ENCODE measurements at places on chromosomes 6 and 20. TPM values are rescaled to one million over a fixed set of nuclear protein-coding genes. Genes with fewer than 3 reads are reported as not detected.

DNA sequence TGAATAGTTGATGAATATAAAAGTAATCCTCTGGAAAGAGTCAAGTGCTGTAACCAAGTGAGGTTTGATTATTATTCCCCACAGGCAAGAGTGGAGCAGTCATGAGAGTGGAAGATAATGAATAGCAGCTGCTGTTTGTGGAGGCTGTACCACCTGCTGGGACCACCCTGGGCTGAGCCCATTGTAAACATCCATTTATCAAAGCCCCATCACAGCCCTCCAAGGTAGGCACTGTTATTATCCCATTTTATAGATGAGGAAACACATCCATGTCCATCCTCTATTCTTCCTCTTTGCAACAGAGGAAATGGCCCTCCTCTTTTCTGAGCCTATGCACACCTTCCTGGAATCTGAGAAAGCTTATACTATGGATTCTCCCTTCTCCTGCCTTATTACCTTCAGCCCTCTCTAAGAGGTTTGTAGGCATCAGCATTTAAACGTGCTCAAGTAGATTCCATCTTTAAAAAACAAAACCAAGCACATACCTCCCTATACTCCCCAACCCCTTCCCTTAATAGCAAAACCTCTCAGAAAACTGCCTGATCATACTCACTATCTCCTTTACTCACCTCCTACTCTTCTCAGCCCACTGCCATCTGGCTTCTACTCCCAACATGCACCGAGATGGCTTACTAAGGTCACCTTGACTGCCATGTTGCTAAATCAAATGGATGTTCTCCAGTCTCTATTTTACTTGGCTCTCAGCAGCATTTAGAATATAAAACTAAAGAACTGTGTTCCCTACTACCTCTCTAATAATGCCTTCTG is 37.1 kb downstream of the CDH22 start:
- no peak overlapping the region for H3K27ac ChIP-seq
- H3K4me1 ChIP-seq = no peaks in the 10 kb centered on the region
- H3K4me3 ChIP-seq = no peak overlapping the region

DNA sequence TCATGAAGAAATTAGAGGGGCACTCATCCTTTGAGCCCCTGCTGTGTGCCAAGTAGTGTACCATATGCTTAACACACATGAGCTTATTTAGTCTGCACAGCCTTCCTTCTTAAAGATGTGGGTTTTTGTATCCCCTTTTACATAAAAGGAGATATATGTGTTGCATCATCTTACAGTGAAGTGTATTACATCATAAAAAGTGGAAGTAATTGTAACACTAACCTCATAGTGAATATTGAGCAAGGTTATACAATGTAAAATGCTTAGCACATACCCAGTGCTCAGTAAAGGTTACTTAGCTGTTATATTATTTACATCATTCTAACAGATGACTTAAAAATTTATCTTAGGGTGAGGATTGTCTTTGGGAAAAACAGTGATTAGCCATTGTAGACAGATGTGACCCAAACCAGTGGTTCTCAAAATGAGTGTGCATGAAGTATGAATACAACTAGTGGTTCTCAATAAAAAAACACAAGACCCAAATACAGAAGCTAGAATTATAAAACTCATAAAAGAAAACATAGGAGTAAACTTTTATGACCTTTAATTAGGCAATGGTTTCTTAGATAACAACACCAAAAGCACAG is 3.8 kb upstream of the PIGU start:
- no peak overlapping the region for H3K27ac ChIP-seq
- no peak for DNase-seq
- no peaks in the 10 kb centered on the region for H3K27me3 ChIP-seq
- peaks cover 30% of the 10 kb centered on the region for H3K4me1 ChIP-seq
- H3K36me3 ChIP-seq = no peaks in the 10 kb centered on the region
- H3K4me3 ChIP-seq = no peak overlapping the region

DNA sequence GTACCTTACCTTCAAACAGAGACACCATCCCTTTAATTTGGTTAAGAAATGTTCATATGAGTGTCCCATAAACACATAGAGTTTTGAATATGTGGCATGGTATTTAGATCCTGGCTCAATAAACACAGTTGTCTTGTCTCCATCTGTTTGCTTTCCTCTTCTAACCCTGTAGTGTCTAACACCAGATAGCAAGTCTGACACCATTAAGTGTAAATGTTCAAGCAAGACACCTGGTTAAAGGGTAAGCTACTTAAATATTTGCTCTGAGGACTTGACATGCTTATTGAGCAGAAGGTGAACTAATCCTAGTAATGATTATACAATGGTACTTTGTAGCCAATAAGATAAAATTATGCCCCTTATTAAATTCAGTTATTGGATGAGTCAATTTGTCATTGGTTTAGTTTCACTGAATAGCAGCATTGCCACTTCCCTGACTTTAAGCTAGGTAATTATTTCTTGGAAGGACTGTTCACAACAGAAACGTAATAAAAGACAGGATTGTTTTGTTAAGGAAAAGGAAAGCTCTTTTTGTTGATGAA is 26.9 kb upstream of the GOPC start:
- H3K36me3 ChIP-seq = no peaks in the 10 kb centered on the region
- H3K27ac ChIP-seq = no peak overlapping the region
- H3K4me1 ChIP-seq = no peaks in the 10 kb centered on the region
- no peak for DNase-seq
- H3K27me3 ChIP-seq = no peaks in the 10 kb centered on the region
- H3K4me3 ChIP-seq = no peak overlapping the region

The NHSL1 gene
- total RNA-seq = 75.6 TPM

DNA sequence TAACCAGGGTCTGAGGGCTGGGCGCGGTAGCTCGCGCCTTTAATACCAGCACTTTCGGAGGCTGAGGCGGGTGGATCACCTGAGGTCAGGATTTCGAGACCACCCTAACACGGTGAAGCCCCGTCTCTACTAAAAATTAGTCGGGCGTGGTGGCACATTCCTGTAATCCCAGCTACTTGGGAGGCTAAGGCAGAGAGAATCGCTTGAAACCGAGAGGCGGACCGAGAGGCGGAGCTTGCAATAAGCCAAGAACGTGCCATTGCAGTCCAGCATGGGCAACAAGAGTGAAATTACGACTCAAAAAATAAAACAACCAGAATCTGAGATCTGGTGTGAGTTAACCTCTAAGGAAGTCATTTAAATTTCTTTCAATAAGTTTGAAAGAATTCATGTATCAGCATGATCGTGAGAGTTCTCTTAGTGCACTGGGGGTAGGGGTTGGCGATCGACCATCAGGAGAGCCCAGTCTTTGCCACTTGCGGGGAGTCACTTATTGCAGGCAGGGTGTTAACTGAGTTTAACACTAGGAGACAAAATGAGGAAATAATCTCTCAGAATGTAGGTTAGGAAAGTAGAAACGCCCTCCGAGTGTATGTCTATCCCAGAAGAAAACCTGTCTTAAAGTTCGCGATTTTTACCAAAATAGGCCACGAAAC is 206.5 kb upstream of the ZNF184 start:
- H3K4me1 ChIP-seq = no peaks in the 10 kb centered on the region
- peaks cover 100% of the 10 kb centered on the region for H3K27me3 ChIP-seq
- no peak overlapping the region for H3K27ac ChIP-seq
- DNase-seq = no peak
- no peaks in the 10 kb centered on the region for H3K36me3 ChIP-seq

GRCh38 chr6:82494367-82494766 is 130.8 kb downstream of the TPBG start:
- H3K4me3 ChIP-seq = no peak overlapping the region
- H3K4me1 ChIP-seq = no peaks in the 10 kb centered on the region
- H3K36me3 ChIP-seq = no peaks in the 10 kb centered on the region

The SALL4 gene
- 0.24 TPM for total RNA-seq

DNA sequence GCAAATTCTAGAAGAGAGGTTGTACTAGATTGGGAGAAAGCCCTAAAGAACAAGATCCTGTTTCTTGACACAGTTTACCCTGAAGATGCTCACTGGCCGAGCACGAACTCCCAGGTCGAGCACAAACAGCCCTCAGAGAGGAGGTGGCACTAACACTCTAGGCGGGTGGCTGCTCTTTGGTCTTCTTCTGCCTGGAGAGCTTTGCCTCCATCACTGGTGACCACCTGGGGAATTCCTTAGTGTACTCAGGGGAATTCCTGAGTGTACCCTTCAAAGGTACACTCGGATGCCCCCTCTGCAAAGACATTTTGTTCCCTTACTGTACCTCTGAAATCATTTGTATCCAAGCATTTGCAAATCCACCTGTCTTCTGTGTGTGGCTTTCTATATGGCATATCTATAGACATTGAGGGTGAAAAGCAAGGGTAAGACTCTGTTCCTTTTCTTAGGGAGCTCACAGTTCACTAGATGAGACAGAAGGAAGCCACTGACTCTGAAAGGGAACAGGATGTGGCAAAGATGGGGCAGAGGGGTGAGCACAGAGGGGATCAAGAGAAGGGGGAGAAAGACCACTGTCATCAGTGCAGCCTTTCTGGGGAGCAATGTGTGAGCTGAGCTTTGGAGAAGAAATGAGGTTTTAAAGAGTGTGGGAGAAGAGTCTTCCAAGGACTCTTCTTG is 169.8 kb upstream of the PROKR2 start:
- DNase-seq = no peak
- H3K4me3 ChIP-seq = no peak overlapping the region
- H3K27me3 ChIP-seq = no peaks in the 10 kb centered on the region
- H3K27ac ChIP-seq = no peak overlapping the region
- no peaks in the 10 kb centered on the region for H3K36me3 ChIP-seq

The EFCAB8 gene
- 1.0 TPM for total RNA-seq

GRCh38 chr6:73955800-73956199 is 259.8 kb downstream of the CD109 start:
- no peaks in the 10 kb centered on the region for H3K36me3 ChIP-seq
- no peaks in the 10 kb centered on the region for H3K4me1 ChIP-seq
- DNase-seq = no peak
- no peak overlapping the region for H3K27ac ChIP-seq
- H3K27me3 ChIP-seq = no peaks in the 10 kb centered on the region

- H3K4me1 ChIP-seq = peaks cover 4% of the 10 kb centered on the region
- peaks cover 17% of the 10 kb centered on the region for H3K27me3 ChIP-seq
- peak; percentile 71 for DNase-seq
- H3K27ac ChIP-seq = no peak overlapping the region
Observed at GRCh38 chr20:32528171-32528891, 56.8 kb downstream of the NOL4L start.

GRCh38 chr6:160103825-160104100 is 17.9 kb upstream of the SLC22A1 start:
- H3K36me3 ChIP-seq = peaks cover 92% of the 10 kb centered on the region
- no peak overlapping the region for H3K4me3 ChIP-seq
- DNase-seq = no peak
- peaks cover 24% of the 10 kb centered on the region for H3K4me1 ChIP-seq
- H3K27ac ChIP-seq = no peak overlapping the region
